ENCODE measurements at places on chromosomes 4 and X.

GRCh38 chr4:113733685-113734084 is 27.9 kb downstream of the CAMK2D start:
- DNase-seq: no peak

DNA sequence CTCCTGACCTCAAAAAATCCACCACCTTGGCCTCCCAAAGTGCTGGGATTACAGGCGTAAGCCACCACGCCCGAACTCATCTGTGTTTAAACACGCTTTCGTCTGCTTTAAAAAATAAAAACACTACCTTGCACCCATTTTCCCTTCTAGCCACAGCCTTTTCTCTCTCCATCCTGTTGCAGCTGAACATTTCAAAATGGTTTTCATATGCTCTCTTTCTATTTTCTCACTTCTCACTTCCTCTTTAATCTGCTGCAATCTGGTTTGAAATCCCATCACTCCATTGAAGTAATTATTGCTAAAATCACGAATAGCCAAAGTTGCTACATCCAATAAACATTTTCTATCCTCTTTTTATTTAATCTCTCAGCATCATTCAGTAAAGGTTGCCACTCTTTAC is 70.0 kb downstream of the DCHS2 start:
- DNase-seq: no peak

- no peak for DNase-seq
These were observed 411.6 kb downstream of the STIM2 start for GRCh38 chr4:27272217-27272616.

DNA sequence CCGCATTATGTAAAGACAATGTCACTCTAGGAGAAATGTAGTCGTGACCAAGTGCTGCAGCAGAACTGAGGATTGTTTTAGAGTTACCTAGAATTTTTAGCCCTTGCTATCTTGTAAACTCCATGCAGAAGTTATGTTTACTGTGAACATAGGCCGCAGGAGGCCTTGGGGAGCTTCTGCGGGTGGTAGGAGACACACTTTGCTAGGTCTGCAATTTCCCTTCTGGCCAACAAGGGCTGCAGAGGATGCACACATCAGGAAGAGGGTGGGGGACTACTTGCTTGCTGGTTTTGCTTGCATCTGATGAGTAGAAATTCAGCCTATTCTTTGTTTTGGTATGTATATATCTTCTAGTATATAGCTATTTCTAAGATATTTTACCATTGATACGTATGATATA is 23.1 kb downstream of the BANK1 start:
- no peak for DNase-seq

DNA sequence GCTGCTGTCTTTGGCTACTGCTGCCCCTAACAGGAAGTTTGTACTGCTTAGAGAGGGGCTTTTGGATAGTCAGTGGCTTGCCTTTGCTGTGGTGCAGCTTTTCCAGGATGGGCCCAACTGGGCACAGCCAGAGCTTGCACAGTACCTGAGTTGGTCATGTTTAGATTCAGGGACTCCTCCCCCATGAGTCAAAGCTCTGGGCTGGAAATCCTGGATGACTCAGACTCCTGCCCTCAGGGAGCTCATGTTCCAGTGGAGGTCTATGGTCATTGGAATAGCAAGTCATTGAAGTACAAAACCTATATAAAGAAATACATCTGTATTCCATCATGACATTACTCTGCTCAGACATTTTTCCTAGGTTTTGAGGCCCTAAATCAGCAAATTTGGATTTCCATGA is 66.7 kb upstream of the PJA1 start:
- no peak for DNase-seq

DNA sequence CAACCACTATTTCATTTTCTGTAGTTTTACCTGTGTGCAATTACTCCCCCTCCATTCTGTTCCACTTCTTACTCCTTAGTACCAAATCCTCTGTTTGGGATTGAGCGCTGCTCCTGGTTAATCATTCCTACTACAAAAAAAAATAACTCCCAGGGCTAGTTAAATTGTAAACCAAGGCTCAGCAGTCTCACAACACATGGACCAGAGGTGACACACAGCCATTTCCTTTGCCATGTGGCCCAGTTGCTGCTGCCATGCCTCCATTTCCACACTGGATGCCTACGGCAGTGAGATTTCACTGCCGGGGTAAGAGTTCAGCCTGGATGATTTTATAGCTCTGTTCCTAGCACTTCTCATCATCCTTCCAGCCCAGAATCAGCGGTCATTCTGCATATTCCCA is 107.2 kb downstream of the AKAP4 start:
- no peak for DNase-seq

GRCh38 chrX:16319929-16320328 is 152.6 kb downstream of the MAGEB17 start:
- DNase-seq: no peak

- no peak for DNase-seq
These were observed 144.1 kb upstream of the RBPJ start for GRCh38 chr4:26176598-26177149.

GRCh38 chr4:137363496-137363895 is 168.8 kb downstream of the PCDH18 start:
- DNase-seq: no peak

DNA sequence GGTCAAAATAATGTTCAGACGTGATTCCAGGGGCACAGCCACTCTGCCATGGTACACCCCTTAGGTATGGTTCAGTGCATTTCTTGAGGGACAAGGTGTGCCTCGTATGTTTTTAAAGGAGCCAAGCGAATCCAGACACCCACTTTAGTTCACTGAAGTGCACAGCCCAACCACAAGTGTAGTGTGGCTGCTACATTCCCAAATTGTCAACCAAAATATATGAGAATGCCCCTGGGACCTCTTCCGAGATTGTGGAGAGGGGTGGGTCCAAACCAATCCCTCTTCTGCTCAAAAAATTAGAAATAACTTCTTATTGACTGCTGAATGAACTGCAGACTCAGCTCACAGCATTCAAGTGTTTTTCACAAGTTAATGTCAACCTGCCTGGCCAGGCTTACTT is 7.4 kb upstream of the BRS3 start:
- no peak for DNase-seq

DNA sequence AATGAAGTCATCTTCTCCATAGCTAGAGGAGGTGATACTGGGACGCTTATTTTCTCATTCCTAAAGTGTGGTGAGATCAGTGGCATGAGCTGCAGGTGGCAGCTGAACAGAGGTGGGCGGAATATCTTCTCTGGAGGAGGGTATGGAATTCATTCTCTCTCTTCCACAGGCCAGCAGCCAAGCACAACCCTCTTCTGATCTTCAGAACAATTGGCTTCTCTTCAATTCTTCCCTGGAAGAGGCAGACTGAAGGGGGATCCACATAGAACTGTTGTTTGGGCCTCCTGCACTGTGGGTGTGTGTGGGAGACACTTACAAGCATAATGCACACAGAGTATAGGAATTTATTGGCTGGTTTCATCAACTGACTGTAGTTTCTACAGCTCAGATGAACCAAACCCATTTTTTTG is 180.4 kb upstream of the RASGEF1B start:
- DNase-seq: no peak

DNA sequence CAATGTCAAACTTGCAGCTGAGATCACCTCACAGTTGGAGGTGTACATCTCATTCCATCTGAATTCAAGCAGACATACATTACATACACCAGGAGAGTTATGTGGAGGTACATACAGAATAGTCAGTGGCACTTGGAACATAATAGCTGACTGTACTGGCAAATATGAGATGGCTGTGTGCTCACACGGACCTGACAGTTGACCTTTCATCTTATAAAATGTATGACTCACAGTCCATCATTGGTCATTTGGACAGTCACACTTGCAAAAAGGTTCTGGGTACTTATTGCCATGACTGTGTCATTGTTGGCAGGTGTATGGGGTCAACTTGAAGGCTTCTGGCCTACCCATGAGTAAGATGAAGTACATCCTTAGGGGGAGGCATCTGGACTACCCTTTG is 88.6 kb upstream of the WDR1 start:
- no peak for DNase-seq

- no peak for DNase-seq
These were observed 1.4 kb downstream of the ELOVL6 start for GRCh38 chr4:110196871-110197528.

GRCh38 chr4:122671919-122672490 is 51.1 kb upstream of the IL21 start:
- no peak for DNase-seq

- DNase-seq: no peak
These were observed 258.9 kb downstream of the SPANXN1 start for GRCh38 chrX:145506214-145506613.

- DNase-seq: no peak
These were observed 67.1 kb upstream of the SPIN2A start for GRCh38 chrX:57204306-57204705.

DNA sequence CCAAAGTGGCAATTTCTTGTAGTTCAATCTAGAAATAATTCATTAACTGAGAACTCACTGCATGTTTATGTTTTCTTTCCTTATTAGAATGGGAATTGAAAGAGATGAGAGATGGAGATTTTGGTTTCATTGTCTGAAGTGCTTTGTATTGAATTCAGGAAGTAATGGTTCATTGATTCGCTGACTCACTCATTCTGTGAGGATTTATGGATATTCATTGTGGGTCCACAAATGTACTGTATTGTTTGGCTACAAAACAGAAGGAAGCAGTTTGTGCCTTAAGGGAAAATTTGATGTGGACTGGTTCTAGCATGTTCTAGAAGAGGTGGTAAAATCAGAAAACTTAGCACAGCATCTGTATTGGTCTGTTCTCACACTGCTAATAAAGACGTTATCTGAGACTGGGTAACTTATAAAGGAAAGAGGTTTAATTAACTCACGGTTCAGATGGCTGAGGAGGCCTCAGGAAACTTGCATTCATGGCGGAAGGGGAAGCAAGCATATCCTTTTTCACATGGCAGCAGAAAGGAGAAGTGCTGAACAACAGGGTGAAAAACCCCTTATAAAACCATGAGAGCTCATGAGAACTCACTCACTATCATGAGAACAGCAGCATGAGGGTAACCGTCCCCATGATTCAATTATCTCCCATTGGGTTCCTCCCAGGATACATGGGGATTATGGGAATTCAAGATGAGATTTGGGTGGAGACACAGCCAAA is 132.3 kb upstream of the VCX3A start:
- DNase-seq: no peak

- no peak for DNase-seq
These were observed 1212.2 kb upstream of the TENM3 start for GRCh38 chr4:181030961-181031360.

- no peak for DNase-seq
These were observed 61.5 kb upstream of the AMOT start for GRCh38 chrX:112901869-112902725.

GRCh38 chr4:475962-476361 is 23.0 kb downstream of the ZNF721 start:
- DNase-seq: no peak

DNA sequence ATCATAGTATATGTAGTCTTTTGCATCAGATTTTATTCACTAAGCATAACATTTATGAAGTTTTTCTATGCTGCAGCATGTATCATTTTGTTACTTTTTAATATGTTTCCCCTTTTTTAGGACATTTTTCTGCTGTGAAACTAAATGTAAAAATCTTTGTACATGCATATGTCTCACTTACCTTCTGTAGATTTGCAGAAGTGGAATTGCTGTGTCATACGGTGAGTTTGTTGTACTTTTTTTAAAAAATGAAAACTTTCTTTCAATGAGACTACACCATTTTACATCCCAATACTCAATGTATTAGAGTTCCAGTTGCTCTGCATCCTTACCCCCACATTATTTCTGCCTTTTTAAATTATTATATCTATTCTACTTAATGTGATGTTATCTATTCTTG is 868.9 kb downstream of the PDHA2 start:
- no peak for DNase-seq

- no peak for DNase-seq
These were observed 11.0 kb downstream of the BCOR start for GRCh38 chrX:40086569-40087335.
